ENCODE measurements at places on chromosomes 1 and 21.
A peak's percentile ranks its signal among the peaks of the same experiment; 100 is the strongest.

DNA sequence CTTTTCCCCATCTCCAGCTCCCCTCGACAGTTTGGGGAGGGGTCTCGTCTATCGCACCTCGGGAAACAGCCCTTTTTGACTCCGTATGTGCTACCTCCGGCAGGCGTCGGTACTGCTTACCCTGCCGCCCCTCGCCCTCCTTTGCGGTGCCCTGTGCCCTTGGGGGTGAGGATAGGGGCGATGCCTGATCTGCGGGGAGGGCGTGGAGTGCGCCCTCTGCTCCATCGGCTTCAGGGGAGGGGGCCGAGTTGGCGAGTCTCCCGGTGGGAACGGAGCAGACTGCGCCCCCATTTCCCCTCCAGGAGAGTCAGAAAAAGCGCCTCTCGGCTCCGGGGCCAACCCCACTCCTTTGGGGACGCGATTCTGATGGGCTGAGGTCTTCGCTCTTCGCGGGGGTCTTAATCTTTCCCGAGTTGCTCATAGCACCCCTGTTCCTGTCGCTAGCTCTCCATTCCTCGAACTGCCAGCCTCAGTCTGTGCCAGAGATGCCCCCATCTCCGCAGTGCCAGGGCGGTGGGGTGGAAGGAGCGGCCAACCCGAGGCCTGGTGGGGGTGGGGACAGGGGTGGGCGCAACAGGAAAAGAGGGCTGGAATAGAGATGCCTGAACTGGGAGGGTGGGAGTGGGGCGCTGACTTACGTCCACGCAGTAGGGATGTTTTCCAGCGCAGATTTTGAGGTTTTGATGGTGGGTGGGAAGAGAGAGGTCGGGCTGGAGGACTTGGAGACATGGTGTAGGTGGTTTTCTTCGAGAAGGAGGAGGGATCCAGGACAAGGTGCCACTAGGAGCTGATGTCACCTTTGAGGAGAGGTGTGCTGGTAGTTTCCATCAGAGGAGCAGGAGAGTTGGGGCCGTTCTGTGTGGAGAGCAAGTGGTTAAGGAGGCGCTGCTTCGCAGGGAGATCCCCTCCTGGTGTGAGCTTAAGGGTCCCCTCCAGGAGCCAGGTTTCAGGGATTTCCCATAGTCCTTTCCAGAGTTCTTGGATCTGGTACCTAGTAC lies 674 bp downstream of the PPFIA4 start:
- no peak for DNase-seq

GRCh38 chr1:14921057-14921456 lies 232.5 kb upstream of the TMEM51 start:
- no peak for DNase-seq

DNA sequence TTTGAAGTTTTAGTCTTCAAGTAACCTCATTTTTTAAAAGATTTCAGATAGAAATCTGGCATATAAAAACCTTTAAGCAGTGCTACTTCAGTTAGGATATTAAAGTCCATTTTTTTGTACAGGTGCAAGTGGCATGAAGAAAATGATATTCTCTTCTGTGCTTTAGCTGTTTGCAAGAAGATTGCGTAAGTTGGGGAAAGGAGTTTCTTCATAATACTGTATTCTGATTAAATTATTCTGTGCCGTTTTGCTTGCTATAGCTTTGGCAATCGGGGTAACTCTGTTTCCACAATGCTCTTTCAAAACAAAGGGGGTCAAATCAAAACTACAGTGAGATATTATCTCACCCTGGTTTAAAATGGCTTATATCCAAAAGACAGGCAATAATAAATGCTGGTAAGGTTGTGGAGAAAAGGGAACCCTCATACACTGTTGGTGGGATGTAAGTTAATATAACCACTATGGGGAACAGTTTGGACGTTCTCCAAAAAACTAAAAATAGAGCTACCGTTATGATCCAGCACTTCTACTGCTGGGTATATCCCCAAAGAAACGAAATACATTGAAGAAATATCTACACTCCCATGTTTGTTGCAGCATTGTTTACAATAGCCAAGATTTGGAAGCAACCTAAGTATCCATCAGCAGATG lies 27.1 kb downstream of the MAEL start:
- no peak for DNase-seq

DNA sequence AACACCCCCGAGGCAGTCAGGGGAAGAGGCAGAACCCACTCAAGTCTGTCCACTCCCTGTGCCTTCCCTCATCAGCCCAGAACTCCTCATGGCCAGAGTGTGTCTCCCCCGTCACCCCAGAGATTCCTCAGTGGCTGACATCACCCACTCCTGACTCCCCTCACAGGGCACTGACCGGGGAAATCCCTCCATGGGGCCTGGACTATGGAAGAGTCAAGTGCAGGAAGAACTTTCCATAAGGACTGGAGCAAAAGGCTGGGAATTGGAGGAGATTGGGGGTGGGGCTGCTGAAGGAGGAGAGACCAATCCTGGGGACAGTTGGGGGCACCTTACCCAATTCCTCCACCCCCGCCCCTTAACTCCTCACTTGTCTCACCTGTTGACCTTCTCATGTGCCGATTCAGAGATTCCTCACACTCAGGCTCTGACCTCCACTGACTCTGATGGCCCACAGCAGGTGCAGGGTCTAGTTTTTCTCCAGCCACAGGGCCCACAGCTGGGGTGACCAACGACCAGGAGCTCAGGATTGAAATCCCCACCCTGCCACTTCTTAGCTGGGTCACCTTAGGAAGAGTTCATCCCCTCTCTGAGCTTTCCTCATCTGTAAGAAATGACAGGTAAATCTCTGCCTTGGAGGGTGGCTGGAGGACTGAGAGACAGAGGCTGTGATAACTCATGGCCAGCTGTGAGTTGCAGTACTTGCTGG lies 481 bp upstream of the EXTL1 start:
- no peak for DNase-seq

- peak; percentile 7 for DNase-seq
Observed at GRCh38 chr1:72037745-72038343, 244.5 kb downstream of the NEGR1 start.

- no peak for DNase-seq
Observed at GRCh38 chr1:9317591-9318417, 25.1 kb downstream of the SPSB1 start.
